Stimulated activated CD4-positive, alpha-beta T cell treated with anti-CD3 and anti-CD28 coated beads, Interleukin-12 subunit alpha, Interleukin-12 subunit beta, amount 100 ng/mL, for 48 hours (primary cell): ENCODE measurements at places on chromosomes 4 and X.

DNA sequence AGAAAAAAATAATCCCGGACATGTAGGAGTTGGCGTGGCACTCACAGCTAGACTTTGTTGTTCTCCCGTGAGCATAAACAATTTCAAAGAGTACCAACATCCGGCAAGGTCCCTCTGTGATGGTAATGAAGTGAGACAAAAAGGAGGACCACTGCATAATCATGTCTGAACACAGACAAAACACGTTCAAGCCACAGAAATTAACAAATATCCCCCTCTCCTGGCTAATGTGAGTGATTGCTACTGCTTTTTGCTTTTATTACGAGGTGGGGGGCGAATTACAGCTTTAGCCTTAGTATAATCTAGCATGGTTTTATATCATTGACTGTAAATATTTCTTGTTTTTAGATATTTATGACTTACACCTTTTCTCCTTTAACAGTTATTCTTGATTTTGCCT is 118.5 kb downstream of the PLS3 start:
- no peak for DNase-seq

DNA sequence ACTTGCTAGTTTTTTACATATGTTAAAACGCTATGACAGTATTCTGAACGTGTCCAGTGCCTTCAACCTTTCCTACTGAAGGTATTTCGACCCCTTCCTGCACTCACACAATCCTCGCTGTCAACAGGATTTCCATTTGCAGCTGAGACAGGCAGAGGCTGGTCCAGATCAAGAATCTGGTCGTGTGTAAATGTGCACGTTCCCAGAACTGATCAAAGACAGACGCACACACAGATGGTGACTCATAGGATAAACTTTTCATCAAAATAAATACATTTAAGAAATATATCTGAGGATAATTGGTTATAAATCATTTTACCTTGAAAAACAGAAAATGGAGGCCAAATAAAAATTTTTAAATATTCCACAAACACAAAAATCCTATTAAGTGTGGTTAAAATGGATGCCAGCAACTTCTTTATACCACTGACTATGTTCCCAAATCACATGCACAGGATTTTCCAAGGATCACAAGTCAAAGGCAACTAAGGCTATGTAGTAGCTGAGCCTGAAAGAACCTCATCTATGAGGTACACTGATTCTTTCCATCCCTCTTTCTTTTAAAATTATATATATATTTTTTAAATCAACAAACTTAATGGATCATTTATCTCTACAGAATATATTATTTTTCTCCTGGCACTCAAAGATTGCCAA is 85.9 kb downstream of the RNF150 start:
- no peak for DNase-seq

DNA sequence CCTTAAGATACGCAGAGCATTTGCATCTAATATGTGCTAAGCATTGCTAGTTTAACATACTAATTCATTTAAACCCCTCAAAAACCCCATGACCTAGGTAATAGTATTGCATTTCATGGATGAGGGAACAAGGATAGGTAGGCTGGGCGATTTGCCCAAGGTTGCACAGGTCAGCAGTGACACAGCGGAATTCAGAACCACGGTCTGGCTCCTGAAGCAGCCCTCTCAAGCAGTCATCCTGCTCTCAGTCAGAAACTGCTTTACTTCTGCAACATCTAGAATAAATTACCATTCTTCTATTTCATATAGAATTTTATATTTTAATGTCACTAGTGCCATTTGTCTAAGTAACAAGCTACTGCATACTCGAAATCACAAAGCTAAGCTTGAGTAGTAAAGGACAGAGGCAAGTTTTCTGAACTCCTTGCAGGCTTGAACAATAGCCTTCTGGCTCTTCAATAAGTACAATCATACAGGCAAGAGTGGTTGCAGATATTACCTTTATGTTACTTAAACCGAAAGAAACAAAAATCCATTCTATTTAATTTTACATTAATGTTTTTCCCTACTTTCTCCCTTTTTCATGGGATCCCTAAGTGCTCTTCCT is 555 bp upstream of the SPP1 start:
- no peak for DNase-seq

DNA sequence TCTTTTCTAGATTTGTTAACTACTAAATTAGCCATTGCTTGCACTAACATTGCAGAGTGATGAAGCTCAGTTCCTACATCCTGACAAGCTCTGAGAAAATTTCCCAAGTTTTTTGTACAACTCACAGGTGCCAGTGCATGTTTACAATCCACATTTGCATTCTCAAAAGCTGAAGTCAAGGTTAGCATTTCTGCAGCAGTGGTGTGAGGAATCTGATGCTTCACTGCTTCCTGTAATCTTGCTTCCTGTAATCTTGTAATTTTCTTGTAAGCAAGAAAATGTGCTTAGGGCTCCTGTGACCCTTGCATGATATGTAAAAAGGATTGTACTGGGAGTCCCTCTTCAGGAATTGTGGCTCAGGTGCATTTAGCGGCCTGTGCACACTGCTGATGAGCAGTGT is 207.4 kb upstream of the CXCL13 start:
- no peak for DNase-seq

DNA sequence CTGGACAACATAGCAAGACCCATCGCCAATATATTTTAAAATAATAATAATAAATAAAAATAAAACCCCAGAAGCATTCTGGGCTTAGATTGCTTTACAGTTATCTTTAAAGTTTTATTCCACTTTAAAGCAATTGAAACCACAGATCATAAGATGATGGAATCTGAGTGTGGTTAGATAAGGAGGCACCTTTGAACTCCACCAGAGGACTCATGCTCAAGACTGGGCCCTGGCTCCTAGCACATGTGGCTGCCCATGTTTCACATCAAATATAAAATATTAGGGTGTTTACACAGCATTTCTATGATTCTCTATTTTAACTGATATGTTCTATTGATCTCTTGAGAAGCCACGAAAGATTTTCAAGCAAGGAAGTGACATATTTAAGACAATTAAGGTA is 52.6 kb upstream of the BBS12 start:
- DNase-seq: no peak

DNA sequence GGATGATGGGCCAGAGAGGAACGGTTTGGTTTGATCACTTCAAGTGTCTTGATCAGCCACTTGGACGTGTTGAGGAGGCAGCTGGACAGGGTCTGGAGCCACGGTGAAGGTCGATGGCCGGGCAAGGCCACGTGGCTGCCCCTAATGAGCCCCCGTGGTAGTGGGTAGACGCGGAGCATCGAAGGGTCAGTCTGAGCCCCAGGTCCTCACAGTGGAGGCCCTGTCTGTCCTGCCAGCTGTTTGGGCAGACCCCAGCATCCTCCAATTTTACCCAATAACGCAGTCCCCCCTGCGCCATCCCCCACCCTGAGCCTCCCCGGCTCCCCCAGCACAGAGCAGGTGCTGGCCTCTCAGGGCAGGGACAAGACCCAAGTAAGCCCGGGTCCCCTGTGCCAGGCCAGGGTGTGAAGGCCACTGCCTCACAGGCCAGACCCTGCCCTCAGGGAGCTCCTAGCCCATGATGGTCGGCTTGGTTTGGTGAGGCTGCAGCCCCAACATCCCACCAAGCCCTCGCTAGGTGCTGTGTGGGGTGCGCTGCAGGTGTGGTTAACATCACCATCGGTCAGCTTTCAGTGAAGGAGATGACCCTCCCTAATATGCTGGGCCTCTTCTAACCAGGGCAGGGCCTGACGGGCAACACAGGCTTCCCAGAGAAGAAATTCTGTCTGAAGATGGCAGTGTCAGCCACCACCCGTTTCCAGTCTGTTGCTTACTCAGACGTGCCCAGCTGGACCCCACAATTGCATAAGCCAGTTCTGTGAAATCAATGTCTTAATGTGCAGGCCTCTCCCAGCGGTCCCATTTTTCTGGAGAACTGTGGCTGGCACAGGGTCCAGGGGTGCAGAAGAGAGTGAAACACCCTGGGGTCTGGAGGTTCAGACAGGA is 40.5 kb upstream of the NKX1-1 start:
- no peak for DNase-seq

DNA sequence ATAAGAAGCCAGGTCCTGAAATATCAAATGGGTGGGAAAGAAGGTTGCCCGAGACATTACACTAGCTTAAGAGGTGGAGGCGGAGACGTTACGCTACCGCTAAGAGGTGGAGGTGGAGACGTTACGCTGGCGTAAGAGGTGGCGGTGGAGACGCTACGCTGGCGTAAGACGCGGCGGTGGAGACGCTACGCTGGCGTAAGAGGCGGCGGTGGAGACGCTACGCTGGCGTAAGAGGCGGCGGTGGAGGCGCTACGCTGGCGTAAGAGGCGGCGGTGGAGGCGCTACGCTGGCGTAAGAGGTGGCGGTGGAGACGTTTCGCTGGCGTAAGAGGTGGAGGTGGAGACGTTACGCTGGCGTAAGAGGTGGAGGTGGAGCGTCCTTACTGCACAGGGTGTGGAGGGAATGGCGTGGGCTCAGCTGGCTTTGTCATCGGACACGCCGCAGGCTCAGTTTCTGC is 12.8 kb downstream of the CYP4V2 start:
- DNase-seq: peak; percentile 68

DNA sequence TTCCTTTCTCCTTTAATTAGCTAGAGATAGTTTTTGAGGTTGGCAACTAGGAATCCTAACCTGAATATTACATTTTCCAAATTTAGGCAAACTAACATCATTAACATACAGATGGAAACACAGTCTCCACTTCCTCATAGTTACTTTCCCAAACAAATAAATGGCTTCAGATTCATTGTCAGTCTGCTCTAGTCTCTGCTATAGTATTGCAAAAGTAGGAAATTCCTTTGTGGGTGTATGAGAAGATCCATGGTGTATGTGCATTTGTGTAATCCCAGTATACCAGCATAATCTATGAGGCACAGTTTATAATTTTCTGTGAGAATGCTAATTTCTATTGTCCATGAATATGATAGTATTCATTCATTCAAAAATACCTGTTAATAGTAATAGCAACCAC is 3.0 kb upstream of the NDP start:
- DNase-seq: no peak

DNA sequence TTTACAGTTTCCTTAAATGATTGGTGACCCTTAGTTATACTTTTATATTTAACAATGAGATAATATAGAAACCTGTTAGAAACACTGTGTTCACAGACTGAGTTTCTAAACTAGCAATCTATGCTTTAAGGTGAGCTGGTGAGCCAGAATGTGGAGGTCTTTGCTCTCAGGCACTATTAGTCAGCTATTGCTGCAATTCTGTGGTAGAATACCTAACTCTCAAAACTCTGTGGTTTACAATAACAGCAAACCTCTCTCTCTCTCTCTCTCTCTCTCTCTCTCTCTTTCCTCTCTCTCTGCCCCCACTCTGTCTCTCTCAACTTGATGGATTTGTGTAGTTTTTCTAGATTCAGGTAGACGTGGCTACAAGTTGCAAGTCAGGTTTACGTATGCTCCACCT is 17.6 kb upstream of the LCORL start:
- no peak for DNase-seq

GRCh38 chrX:151970027-151970426 is 4.4 kb downstream of the GABRE start:
- DNase-seq: no peak

GRCh38 chrX:79371640-79372039 is 4.5 kb upstream of the ITM2A start:
- DNase-seq: no peak

DNA sequence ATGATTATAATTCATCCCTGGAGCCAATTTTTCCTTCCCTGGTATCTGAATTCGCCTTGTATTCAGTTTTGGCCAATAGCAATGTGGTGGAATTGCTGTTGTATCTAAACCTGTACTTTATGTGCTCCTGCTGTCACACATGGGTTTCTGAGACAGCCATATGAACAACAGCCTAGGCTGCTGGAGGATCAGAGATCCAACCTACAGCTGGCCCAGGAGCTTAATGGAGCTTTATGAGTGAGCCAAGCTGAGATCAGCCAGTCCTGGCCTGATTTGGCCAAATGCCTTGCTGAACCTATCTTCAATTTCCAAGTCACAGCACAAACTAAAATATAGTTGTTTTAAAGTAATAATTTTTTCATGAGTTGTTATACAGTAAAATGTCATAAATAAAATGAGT is 1071.5 kb downstream of the PCDH7 start:
- DNase-seq: no peak

DNA sequence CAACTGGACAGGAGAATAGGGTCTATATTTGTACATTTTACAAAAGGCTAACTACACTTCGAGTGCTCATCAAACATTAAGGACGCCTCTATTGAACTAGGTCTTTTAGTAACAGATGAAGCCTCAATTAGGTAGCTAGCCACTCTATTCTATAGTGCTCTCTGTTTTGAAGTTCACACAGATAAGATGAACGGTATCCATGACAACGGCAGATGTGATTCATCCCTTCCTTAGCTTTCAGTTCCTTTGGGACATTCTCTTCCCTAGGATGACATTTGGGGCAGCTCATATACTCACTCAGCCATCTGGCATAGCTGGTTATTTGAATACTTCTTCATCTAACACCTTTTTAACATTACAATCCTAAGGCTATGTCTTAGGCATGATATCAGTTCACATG is 62.4 kb upstream of the WDFY3 start:
- DNase-seq: no peak

DNA sequence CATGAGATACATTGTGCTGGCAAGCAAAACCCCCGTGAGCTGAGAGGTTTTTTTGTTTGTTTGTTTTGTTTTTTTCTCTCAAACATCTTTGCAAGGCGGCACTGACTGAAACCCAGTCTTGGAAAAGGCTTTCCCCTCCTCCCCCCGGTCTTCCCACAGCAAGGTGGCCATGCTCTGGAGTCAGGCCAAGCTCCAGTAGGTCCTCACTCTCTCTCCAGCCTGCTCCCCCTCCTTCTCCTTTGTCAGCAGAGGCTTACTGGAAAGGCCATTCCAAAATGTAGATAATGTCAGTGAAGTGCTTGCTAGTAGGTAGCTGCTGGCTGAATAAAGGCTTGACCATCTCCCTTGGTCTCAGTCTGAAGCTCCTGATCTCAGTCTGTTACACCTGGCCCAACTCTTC is 32.6 kb downstream of the FRMPD3 start:
- DNase-seq: no peak

DNA sequence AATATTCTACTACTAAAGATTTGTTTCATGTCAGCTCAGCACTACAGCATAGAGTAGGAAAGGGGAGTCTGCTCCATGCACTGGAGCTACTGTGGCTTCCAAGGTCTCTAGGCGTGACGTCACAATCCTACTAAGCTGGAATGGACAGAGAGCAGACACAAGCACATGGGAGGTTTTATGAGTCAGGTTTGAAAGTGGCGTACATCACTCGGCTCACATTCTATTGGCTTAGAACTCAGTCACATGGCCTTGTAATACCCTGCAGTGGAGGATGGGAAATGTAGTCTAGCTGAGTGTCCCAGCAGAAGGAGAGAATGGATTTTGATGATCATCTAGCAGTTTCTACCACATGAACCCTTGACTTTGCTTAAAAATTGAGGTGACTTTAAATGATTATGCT is 624.8 kb upstream of the ATOH1 start:
- no peak for DNase-seq
